Head of caudate nucleus (tissue), 42 donors: ENCODE measurements at places on chromosomes 16 and 17.
A peak's percentile ranks its signal among the peaks of the same experiment; 100 is the strongest.

GRCh38 chr17:57561072-57561861 is 183.8 kb downstream of the CCDC182 start:
- no peak for DNase-seq

- no peak for DNase-seq
Observed at GRCh38 chr16:17403859-17404545, 66.8 kb downstream of the XYLT1 start.

- no peak for DNase-seq
Observed at GRCh38 chr17:75265614-75266315, 4.1 kb downstream of the MRPS7 start.

DNA sequence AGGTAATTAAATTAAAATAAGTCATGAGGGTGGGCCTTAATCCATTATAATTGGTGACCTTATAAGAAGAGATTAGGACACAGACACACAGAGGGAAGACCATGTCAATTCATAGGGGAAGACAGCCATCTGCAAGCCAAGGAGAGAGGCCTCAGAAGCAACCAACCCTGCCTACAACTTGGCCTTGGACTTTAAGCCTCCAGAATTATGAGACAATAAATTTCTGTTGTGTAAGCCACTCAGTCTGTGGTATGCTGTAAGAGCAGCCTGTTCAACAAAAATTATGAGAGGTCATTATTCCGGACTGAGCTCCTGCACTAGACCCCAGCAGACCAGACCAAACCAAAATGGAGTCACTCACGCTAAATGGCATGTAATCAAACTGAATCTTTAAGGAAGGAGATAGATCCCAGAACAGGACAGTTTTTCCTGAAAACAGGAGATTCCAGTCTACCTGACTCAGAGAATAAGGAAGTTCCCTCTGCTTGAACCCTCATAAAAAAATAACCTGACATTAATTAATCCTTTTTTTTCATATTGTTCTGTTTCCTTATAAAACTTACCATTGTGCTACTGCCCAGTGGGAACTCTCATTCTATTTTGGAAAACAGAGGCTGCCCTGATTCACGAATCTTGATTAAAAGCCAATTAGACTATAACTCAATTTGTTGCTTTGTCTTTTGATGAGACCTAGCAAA is 74.3 kb downstream of the DNAH3 start:
- DNase-seq = no peak

- DNase-seq = no peak
Observed at GRCh38 chr17:4846635-4847390, 13.7 kb downstream of the MINK1 start.

DNA sequence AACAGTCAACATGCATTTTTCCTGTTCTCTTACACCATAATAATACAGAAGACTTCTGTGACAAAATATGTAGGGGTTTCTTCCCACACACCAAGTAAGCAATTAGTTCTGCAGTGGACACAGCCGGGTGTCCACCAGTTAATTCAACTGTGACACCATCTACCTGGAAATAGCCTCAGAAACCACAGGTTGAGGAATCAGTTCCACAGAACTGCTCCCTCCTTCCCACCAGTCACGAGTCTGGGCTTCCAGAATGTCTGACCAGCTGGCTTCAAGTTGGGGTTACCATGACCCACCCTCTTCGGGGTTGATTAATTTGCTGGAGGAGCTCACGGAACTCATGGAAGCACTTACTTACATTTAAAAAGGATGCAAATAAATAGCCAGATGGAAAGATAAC is 13.6 kb upstream of the CCL5 start:
- no peak for DNase-seq

DNA sequence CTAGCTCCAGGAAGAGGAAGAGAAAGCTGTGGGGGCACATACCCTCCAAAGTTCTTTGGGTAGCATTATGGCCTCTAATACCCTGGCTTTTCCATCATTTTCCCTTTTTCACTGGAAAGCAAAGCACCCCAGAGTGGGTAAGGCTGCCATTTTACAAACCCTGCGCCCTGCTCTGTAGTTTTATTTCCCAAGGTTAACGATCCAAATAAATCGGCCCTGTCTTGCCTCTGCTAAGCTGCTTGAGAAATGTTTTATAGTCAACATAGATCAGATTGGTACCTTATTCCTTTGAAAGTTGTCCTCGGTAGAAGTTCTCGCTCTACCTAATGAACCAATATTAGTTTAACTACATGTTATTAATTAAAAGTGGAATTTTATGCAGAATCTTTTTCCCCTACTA is 328.2 kb downstream of the NPIPA8 start:
- DNase-seq = no peak

DNA sequence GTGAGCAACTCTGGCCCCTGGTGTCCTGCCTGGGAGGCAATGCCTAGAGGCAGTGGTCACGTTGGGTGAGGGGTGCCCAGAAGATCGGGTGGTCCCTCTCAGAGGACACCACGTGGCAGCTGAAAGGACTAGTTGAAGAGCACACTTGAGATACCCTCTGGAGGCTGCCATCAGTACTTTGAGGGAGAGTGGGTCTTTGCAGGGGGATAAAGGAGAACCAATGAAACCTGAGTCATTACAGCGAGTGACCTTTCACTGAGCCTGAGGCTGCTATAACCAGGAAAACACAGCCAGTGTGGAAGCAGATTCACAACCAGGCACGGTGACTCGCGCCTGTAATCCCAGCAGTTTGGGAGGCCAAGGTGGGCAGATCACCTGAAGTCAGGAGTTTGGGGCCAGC is 18.9 kb downstream of the CA4 start:
- DNase-seq = no peak

GRCh38 chr17:50146927-50147665 is 3.4 kb downstream of the PPP1R9B start:
- no peak for DNase-seq

- DNase-seq = no peak
Observed at GRCh38 chr17:30337393-30337999, 3.6 kb upstream of the TMIGD1 start.

DNA sequence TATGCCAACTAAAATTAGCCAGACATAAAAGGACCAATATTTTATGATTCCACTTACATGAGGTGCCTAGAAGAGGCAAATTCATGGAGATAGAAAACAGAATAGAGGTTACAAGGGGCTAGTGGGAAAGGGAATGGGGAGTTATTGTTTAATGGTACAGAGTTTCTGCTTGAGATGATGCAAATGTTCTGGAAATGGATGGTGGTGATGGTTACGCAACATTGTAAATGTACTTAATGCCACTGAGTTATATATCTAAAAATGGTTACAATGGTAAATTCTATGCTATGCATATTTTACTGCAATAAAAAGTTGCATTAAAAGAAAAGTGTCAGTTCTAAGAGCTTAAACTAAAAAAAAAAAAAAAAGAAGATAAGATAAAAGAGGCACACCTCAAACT is 17.9 kb downstream of the MT1X start:
- DNase-seq = no peak

DNA sequence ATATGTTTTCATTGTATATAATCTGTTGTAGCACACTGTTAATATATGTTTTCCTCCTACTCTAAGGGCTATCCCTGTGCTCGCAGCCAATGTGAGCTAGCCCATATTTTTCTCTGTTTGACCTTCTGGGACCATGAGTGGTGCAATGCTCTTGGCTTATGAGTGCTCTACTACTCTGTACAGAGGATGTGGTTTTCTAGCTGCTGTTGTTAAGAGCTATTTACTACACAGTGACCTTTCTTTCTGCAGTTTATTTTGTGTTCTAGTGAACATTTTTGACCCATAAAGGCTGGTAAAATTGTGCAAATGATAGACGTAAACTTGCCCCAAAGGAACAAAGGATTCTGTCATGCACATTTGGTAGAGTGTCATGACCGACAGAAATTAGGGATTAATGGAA is 84.1 kb upstream of the CPHXL start:
- DNase-seq = no peak

DNA sequence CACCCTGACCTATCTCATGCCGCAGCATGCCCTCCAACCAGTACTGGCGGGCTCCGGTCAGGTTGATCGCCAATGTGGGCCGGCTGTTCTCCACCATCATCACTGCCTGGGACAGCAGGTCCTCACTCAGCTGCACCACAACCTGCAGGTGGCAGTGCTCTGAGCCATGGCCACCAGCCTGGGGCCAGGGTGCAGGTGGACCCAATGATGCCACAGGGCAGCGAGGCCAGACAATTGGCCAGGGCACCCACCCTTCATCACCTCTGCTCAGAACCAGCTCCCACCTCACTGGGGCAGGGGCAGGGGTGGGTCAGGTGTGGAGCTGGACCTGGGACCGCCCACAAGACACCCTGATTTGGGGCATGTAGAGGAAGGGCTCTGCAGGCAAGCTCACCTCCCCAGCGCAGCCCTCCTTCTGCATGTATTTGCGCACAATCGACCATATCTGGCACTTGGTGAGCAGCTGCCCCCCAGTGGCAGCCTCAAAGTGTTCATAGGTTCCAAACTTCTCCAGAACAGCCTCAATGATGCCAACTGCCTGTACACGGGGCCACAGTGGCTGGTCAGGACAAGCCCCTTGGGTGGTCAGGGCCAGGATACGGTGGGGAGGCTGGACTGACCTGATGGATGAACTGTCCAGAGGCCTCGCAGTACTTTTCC is 4.2 kb downstream of the MATCAP1 start:
- DNase-seq = no peak

- peak; percentile 75 for DNase-seq
Observed at GRCh38 chr17:4877089-4877488, 22.2 kb upstream of the C17orf107 start.

DNA sequence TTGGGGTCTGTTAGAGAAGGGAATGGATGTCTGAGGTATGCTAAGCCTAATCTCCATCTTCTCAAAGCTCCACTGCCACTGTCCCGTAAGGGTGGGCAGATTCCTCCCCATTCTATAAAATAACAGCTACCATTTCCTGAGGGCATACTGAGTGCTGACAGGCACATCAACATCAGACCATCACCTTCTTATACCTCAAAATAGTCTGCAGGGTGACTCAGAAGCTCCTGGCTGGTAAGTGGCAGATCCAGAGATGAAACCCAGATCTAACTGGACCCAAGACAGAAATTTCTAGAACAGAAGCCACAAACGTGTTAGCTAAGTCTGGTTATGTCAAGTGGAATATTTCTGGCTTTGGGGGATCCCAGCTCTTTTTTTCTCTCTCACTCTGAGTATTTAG is 548.0 kb downstream of the WWOX start:
- no peak for DNase-seq

DNA sequence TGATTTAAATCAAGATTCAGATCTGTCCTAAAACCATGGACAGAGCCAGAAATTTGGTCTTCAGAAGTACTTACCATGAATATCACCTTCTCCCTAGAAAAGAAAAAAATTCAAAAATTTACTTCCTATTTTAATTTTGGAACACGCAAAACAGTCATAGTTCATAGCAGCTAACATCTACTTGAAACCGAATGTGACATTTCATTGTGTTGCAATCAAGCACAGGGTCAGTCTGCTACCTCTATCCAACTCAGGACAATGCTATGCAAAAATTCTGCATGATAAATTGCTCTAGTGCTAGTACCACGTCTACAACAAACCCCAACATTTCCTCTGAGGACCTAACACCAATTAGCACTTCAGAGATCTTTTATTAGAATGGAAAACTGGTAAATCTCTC is 7.7 kb downstream of the JPT1 start:
- no peak for DNase-seq

DNA sequence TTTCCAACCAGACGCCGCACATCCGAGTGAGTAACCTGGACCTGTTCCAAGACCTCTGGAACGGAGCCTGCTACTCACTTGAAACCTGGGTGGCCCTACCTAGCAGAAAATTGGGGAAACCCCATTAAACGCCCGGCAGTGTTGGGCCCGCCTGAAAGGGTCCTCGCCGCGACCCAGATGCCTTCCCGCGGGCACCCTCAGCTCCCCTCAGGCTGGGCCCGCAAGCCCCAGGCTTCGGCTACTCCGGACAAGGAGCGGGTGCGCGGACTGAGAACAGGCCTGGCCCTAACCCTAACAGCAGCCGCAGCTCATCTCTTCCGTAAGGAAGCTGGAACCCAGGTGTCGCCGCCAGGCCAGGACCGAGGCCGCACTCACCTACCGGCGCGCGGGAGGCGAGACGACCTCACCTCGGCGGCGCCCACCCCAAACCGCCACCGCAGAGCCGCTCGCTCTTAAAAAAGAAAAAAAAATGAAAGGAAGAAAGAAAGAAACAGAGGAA is 344 bp downstream of the PSME3IP1 start:
- no peak for DNase-seq

DNA sequence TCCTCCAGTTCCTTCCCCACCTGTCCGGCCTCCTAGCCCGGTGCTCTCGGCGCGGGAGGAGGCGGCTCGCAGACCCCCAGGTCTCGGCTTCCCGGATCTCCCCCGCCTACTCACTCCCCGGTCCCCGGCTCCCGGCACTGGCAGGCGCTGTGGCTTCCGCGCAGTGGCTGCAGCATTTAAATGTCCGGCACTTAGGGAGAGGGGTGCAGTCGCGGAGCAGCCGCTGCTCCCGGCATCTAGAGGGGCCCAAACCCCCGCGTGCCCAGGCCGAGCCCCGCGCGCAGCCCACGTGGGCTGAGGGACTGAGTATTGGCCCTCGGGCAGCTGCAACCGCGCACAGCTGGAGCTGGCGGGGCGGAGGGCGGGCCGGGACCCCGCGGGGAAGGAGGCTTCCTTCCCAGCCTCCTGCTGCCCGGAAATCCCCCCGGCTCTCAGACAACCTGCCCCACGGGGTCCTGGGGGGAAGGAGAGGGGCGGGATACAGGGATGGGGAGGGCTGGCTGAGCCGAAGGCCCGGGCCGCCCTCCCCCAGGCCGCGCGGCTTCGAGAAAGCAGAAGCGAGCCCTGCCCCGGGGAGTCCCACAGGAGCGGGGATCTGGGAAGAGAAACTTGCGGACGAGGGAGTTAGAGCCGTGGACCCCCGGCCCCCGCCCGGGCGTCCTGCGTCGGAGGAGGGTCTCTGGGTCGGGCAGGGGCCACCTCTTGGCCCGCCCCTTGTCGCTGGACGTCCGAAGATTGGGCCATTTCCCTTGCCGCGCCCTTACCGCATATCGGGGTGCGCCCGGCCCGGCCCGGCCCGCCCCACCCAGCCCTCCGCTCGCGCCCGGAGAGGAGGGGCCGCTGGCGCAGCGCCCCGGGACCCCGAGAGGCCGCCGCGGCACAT is at the start of gene MMP25:
MMP25 (plus strand) TSS at position 804 of the 883 bp plus-strand sequence. CDS start 357 bp downstream, outside the sequence.
- DNase-seq = no peak

GRCh38 chr16:4591191-4591590 is 23.5 kb downstream of the UBALD1 start:
- no peak for DNase-seq

DNA sequence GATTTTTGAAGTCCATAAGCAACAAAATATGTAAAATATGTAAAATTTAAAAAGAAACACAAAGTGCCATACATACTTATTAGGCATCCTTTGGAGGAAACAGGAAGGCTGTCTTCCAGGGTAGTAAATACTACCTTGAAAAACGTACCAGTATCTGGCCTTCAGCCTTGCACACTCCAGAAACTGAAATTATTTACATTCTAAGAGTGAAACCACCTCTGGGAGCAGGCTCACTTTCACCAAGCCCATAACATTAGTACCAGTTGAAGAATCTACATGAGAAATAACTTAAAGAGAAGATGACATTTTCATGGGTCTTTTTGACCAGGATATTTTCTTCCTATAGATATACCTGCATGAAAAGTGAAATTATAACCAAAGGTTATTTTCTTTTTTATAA is 6.4 kb downstream of the KRTAP9-1 start:
- no peak for DNase-seq
